Substantia nigra (tissue), 51 donors: ENCODE measurements at places on chromosomes 13 and 19.

DNA sequence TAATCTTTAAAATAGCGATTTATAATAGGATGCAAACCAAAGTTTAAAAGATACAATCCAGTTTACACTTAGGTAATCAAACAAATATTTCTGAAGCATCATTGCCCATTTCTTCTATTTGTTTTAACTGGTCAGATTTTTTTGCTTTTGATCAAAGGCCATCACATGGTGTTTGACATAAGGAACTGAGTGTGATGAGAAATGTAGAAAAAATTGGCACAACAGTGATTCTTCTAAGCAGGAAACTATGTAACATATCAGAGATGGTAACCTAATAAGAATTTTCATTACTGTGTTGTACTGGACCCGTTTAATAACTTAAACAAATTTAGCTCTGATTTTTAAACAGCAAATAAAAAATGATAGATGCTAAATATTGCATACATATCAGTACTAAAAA, 644.7 kb upstream of the KLF12 start:
- no peak for DNase-seq

DNA sequence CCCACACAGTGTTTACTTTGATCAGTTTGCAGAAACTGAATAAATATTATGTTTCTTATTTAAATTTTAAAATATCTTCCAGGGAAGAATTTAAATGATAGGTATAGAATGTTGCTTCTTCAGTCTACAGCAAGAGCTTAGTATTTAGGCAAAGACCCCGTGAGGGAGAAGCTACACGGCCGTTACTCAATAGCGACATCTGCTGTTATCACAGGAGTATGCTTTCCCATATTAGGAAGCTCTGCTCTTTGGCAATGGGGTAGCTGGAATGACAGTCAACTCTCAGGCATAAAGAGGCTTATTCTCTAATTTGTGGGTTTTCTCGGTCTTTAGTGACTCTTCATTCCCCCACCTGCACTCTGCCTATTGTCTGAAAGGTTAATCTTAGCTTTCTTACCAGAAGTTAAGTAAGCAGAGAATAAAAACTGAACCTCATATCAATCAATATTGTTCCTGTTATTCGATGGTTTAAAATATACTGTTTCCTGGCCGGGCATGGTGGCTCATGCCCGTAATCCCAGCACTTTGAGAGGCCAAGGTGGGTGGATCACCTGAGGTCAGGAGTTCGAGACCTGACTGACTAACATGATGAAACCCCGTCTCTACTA, 13.2 kb upstream of the LHFPL6 start:
- DNase-seq: no peak

- no peak for DNase-seq
These were observed 220.5 kb downstream of the TM9SF2 start for GRCh38 chr13:99721606-99722337.

DNA sequence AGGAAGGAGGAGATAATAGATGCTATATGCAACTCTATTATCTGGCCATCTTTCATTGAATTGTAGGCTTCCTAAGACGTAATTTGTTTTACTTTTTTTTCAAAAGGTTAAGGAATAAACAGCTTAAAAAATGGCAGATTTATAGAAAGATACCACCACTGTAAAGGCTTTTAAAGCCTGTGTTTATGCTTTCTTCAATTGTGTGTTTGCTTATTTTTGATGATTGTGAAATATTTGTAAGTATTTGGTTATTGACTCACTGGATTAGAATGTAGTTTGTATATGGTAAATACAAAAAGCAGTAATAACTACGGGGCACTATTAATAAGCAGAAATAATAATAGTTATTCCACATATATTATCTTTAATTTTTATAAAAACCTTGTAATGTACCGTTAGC, 437.9 kb downstream of the KLF5 start:
- no peak for DNase-seq

DNA sequence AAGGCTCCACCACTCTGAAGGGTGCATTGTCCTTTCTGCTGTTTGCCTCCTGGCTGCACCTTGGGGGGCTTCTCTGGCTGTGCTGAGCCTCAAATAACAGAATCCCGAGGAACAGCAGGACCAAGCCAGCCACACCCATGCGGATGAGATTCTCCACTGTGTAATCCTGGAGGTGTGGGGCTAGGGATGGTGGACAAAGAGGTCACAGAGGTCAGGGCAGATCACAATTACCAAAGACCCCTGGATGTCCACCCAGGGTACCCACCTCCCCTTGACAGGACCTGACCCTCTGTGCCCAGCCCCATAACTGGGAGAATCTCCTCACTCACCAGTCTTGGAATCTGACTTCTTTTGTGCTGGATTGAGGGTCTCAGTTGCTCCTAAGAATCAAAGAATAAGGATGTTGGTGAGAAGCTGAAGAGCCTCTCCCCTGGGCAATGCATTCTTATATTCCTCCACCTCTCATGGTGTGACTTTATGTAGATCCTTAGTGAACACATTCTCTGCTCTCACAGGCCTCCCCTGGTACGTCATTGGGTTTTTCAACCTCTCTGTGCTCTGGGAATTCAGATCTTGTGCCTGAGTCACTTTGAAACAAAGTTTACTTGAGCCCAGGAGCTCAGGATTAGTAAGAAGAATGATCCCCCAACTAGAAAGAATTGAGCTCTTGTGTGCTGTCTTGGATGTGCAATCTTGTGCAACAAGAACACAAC, 5.2 kb downstream of the LILRA4 start:
- no peak for DNase-seq

GRCh38 chr19:42246922-42247639, 4.7 kb upstream of the GSK3A start:
- no peak for DNase-seq

- no peak for DNase-seq
These were observed 232.0 kb downstream of the KLF5 start for GRCh38 chr13:73290844-73291243.

- no peak for DNase-seq
These were observed 207.3 kb downstream of the URI1 start for GRCh38 chr19:30149300-30149699.

DNA sequence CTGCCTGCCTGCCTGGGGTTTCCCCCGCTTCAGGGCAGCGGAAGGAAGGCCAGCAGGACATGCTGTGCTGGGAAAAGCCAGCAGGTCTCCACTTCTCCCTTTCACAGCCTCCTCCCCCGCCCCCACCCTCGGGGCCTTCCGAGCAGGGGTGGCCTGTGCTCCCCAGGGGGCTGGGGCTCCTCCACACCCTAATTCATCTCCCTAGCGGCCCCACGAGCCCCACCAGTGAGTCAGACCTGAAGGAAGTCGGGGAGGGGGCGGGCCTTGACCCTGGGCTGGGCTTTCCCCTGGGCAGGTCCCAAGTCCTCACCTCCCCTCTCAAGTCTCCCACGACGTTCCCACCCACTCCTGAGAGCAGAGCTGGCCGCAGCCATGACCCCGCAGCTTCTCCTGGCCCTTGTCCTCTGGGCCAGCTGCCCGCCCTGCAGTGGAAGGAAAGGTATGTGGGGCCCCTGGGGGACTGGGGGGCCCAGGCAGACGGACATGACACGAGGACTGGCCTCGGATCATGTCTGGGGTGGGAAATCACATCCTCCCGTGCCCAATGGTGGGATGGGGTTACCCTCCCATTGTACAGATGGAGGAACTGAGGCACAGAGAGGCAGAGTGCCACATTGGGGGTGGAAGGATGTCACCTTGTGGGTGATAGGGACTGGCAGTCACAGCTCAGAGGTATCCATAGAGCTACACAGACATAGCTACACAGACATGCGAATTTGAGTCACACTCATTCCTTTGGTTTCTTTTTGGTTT, at the start of gene EBI3:
Gene EBI3 (plus strand): TSS at position 345 of the 753 bp plus-strand sequence. CDS start 28 bp downstream, at position 373.
- peak; percentile 34 for DNase-seq

DNA sequence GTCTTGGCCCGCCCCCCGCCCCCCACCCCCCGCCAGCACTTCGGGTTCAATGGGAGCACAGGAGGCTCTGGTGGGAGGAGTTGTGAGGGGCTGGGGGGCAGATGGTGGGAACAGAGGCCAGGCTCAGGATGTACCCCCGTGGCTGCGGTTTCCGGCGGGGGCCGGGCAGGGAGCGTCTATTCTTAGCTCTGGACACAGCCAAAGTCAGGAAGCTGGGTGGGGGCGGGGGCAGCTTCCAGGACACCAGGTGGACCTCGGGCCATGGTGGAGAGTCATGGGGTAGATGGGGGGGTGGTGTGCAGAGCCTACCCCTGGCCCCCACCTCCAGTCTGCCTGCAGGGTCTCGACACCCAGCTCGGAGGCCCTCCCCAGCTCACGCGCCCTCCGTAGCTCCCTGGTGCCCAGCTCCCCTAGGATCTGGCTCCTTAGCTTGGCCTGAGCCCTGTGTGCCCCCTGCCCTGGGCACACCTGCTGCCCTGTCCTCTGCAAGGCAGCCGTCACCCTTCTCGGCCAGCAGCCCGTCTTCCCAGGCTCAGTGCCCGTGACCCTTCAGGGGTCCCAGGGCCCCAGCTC, 2.2 kb upstream of the TBXA2R start:
- DNase-seq: no peak
